WERI-Rb-1 (cell line): ENCODE measurements at places on chromosomes 3 and 15.

GRCh38 chr15:43258781-43259180 lies 7.9 kb downstream of the TGM5 start:
- no peak for DNase-seq

DNA sequence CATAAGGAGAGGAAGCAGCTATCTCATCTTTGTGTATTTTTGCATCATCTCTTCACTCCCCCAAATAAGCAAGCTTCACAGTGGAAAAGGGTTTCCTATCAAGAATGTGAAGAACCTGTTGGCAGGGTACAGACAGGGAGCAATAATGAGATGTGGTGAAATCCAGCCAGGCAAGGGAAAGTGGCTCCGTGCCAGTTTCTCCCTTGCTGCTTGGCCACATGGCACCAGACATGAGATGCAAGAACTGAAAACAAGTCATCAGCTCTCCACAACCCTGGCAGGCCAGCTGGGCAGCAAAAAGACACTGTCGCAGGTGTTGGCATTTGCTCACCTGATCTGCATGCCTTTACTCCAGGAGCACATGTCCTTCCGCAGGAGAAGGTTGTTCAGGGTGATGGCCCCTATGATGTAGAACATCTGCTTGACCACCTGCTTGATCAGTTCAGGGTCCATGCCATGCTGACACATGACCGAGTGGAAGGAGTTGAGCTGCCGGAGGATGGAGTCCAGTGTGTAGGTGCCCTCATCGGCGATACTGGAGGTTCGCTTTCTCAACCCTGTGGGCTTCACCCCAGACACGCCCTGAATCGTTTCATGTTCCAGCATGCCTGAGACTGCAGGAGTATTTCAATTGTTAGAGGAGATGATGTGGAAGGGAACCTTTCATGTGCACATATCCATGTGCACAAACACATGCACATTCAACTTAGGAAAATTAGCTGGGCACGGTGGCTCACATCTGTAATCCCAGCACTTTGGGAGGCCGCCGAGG lies 23.3 kb upstream of the MYO5C start:
- DNase-seq: no peak

DNA sequence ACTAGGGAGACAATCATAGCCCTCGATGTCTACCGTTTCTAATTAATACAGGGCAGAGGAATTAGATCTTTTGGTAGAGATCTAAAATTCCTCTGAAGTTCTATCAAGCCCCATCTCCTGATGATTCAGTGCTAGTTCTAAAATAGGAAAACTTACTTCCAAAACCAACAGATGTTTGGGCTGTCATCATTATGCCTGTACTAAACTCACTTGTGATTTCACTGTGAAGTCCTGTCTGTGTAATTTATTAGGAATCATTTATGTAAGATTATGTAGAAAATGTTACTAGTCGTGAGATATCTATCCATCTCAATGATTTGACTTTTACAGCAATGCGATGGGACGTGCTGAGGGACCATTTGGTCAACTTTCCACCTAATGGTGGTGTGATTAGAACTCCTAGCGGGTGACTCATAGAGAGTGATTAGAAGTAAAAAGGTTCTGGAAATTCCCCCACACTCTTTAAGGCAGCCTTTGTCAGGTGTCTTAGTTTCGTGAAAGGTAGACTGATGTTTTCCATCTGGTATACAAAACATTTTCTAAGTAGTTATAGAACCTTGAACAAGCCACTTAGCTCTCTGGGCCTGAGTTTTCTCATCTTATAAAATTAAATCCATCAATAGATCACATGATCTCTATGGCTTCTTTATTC lies 34.2 kb downstream of the LIPC start:
- DNase-seq: no peak

GRCh38 chr3:15875016-15875689 lies 77.4 kb upstream of the ANKRD28 start:
- DNase-seq: no peak

DNA sequence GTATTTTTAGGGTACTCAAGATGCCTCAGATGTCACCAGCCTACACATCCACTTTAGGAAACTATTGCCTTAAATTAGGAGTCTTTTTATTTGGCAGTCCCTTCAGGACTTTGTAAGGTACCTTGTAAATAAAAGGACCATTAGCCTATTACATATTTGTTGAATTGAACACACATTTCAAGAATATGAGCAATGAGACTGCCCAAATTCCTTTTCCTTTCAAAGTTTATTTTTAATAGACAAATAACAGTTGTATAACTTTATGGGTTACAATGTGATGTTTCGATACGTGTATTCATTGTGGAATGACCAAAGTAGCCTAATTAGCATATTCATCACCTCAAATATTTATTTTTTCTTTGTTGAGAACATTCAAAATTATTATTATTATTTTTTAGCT lies 176.7 kb upstream of the PDZRN3 start:
- no peak for DNase-seq
